ENCODE measurements at places on chromosomes 16 and 17.

DNA sequence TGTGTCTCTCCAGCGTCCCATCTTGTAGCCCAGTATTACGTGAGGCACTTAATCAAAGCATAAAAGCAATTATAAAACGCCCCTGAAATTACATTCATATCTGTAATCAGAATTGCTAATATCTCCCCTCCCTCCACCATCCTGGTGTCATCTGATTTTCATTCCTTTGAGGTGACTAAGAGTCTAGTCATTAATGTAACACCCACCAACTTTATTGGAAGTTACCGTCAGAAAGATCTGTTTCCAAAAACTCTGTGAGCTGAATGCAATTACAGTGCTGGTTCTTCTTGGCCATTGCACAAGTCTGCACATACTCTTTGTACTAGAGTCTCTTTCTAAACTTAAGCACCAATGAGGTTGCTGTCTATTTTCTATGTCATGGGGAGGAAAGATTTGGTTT is 12.5 kb upstream of the MAF start:
- DNase-seq: no peak

DNA sequence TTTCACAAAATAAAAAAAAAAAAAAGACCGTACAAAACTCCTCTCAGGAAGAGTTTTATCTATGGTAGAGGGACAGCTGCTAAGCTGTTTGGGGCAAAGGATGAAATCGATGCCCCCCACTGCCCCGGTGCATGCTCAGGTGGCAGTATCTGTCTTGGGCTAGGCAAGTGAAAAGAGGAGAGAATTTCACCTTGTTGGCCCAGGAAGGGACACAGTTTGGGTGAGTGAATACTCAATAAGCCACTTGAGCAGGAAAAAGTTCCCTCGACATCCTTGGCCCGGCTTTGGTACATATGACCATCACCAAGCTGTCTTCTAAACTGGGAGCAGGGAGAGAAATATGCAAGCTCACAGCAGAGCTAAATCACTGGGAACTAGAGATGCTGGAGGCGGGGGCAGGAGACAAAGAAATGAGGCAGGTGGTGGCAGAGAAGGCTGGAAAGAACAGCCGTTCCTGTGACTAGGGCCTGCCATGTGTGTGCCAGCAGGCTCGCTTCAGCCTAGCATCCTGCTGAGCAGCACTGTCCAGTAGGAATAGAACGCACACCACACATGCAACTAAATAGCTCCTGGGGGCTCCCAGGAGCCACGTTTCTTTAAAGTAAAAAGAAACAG is 8.2 kb upstream of the EIF1 start:
- DNase-seq: no peak

GRCh38 chr17:75338335-75338734 is 49.1 kb upstream of the SLC25A19 start:
- no peak for DNase-seq

- DNase-seq: no peak
These were observed 24.5 kb downstream of the SOCS1 start for GRCh38 chr16:11231367-11231970.

DNA sequence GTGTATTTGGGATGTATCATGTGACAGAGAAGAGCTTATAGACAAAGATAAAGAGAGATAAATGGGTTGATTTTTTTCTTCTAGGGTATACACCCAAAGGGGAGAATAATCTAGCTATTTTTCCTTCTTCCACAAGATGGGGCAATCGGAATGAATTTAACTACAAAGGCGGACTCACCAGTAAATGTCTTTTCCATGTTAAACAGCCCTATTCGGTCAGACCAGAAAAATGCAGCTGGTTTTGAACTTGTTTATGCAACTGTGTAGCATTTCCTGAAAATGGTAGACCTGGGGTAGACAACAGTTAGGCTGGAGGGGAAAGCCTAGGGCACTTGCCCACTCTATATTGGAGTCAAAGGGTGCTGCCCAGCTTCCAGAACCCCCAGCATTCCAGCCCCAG is 477.1 kb downstream of the TOX3 start:
- peak; percentile 20 for DNase-seq

- DNase-seq: no peak
These were observed 421.5 kb downstream of the SLC39A11 start for GRCh38 chr17:72671016-72671415.

- DNase-seq: peak; percentile 30
These were observed at the start of gene ARHGAP44 for GRCh38 chr17:12789481-12790248. Gene ARHGAP44 (plus strand): TSS chr17:12789498. CDS start chr17:12789839, 341 bp downstream.

DNA sequence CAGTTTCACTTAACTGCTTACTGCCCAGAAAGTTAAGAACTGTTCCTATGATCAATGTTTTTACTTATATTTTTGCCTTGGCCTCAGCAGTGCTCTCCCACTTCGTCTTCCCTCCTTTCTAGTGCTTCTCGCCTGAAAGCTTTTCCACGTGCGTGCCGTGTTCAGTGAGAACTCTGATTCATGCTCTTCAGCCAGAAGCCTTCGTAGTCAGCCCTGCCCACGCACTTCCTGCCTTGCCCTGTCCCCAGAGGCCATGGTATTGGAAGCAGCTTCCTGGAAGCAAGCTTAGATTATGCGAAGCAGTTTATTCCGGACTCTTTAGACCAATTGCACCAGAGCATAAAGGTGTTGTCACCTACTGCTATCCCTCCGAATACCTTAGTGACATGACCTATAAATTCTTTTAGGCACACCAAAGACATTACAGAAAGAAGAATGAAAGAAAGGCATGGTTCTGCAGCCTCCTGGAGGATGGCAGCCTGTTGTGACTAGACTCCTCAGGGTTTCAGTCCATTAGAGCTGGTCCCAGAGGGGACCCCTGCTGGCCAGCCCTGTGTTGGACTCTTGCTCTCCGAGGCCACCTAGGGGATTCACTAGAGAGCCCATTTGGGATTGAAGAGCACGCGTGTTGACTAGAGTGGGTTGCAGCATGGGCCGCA is 105.2 kb downstream of the RPTOR start:
- DNase-seq: peak; percentile 66

- DNase-seq: no peak
These were observed 61.8 kb downstream of the ARSG start for GRCh38 chr17:68353111-68353521.

DNA sequence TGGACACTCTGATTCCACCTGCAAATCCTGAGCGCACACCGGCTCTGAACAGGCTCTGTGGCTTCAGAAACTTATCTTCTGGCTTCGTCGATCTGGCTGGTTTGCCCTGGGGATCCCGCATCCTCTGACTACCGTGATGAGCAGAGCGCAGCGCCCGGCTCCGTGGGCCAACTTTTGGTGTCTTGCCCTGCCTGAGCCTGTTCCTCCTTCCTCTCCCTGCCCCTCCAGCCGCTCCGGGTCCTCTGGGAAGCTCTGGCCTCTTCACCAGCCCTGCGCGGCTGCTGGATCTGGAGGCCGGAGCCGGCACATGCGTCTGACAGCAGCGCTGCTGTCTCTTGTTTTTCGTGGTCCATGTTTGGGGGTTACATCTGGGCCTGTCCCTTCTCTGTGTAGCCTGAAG is 65.6 kb downstream of the JPH3 start:
- no peak for DNase-seq

DNA sequence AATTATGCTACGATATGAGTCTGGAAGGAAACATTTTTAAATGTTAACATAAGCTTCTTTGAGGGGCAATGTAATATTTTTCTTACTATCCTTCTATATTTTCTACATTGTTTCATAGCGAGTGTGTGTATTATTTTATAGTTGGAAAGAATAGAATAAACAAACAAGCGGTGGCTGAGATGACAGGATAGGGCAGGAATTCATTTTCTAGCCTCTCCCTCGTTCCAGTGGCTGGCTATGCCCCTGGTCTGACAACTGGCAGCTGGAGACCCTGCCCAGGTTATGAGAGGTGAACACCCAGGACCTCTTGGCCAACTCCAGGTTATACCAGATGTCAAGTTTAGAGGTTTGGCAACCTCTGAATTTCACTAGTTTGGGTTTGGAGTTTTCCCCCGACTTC is 14.5 kb upstream of the TNRC6C start:
- no peak for DNase-seq

DNA sequence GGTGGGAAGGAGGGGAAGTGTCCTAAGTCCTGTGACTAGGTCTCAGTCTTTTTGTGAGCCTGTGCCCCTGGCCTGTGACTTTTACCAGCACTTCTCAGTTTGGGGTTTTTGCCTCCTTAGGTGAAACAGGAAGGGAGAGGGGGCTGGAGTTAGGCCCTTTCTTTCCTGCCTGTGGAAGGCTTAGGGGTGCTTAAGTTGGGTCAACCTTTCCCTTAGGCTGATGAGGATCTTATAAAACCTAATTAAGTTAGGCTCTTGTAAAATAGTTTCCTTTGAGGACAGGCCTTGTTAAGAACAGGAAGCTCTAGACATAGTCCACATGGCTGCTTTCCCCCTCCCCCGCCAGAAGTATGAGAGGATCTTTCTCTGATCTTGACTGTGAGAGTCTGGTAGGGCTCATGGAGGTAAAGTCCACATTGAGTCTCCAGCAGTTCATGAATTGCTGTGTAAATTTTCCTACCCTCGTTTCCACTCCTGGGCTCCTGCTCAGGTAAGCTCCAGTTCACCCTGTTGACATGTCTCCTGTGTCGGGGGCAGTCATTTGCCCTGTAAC is 17.0 kb upstream of the DNASE1 start:
- DNase-seq: no peak

DNA sequence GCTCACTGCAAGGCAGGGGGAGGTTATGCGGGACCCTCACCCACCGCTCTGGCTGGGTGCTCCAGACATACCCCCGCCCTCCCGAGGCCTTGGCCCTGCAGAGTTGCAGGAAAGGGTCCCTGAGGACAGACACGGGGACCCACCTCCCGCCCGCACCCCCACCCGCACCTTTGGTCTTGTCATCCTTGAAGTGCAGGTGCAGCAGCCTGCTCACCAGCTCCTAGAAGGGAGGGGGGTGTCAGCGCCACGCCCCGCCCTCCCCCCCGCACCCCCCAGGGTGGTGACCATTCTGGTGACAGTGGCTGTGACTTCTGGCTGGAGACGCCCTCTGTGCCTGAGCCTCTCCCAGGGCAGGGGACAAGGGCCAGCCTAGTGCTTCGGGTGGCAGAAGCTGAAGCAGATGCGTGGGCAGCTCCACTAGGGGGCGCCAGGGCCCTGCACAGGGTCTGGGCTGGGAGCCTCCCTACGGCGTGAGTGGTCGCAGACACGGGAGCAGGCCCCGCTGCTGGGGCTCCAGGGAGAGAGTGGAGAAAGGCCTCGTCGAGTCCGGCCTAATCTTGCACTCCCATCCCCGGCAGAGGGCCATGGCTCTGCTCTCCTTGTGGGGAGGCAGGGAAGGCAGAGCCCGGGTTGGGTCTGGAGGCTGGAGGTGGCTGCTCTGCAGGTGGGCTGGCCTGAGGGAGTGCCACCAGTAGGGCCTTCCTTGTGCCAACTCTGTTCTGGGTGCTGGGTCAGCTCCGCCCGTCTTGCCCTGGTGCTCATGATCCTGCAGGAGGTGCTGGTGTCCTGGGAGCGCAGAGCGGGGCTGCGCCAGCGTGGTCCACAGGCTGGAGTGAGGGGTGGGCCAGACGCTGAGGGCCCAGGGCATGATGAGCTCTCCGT is 2.7 kb downstream of the CENPX start:
- DNase-seq: no peak

- no peak for DNase-seq
These were observed 20.8 kb upstream of the TBX2 start for GRCh38 chr17:61378658-61379456.

DNA sequence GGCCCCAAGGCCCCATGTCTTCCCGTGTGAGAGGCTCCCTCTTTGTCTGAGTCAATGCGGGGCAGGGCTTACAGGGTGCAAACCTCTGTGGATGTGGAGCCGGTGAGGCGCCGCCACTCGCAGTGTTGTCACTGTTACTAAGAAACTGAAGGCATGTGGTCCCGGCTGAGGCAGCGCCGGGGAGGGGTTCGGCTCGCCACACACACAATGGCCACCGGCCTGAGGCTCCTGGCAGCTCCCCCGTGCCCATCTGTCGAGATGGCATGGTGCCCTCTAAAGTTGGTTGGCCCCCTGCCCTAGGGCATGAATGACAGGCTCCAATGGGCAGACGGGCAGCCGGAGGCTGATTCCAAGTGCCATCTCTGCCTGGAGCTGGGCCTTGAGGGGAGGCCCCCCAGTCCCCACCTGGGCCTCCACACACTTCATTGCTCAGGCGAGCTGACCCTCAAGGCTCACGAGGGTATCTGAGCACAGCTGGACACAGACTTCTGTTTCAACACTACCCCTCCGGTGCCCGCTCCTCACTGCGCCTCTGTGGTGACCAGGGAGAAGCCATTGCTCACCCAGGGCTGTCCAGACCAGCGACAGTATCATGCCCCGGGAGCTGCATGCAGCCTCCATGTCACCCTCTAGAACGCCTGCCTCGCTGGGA is 137.2 kb downstream of the C16orf78 start:
- peak; percentile 75 for DNase-seq

- peak; percentile 70 for DNase-seq
These were observed 1.3 kb downstream of the GSPT1 start for GRCh38 chr16:11914210-11915113.

GRCh38 chr16:75256696-75257343 is 5.4 kb upstream of the BCAR1 start:
- peak; percentile 83 for DNase-seq

DNA sequence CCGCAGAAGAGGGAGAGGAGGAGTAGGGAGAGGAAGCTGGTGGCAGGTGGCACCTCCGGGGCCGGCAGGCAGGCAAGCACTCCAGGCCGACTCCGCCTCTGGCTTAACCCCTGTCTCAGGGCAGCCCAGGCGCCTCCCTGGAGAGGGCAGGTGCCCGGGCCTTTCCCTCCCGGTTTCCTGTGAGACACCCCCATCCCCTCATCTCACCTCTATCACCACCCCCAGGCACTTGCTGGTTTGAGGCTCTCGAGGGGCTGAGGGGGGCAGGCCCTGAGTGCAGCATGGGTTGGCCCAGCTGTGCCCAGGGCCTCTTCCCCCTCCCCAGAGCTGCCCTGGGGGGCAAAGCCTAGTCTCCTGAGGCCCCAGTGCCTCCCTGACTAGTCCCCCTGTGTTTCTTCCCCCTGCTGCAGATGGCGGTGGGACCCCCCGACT is 6.0 kb downstream of the DOC2A start:
- no peak for DNase-seq

- no peak for DNase-seq
These were observed 25.9 kb downstream of the PRR11 start for GRCh38 chr17:59181481-59181880.

DNA sequence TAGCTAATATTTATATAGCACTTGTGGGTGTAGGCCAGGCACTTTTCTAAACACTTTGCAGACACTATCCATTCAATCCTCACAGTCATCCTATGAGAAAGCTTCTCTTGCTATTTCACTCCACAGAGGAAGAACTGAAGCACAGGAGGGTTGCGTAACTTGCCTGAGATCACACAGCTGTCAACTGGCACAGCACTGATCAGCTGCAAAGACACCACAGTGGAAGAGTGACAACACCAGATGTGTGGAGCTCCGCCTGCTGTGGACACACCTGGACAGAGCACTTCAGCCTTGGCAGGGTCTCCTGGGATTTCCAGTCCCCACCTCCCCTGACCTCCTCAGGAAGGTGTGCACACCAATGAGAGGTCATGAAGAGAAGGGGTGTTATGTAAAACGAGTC is 13.3 kb upstream of the CNEP1R1 start:
- DNase-seq: no peak

- no peak for DNase-seq
These were observed 108.2 kb downstream of the SLC39A11 start for GRCh38 chr17:72984145-72984925.

GRCh38 chr17:50318501-50319285 is 27.2 kb upstream of the XYLT2 start:
- peak; percentile 44 for DNase-seq

Data from muscle of back (tissue), 13 donors.